ENCODE measurements at places on chromosomes 16 and 17.

- DNase-seq: no peak
Measured at GRCh38 chr16:1976216-1976520, 4.3 kb downstream of the TBL3 start.

DNA sequence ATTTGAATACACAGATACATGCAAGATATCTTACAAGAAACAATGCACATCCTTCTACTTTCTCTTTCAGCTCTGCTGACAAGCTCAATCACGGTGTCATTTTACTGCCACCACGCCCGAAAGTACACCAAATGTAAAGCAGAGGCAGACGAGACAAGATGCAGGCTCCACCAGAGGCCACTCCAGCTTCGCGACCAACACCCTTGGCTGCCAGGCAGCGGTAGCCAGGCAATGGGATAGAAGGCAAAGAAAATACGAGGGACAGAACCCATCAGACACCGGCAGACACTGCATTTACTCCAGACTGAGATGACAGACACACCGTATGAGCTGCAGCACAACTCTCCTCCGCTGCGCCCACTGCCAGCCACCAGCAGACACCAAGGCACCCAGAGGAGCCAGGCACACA lies 41.0 kb downstream of the USP22 start:
- DNase-seq: no peak

- DNase-seq: no peak
Measured at GRCh38 chr16:30637944-30638343, 12.8 kb upstream of the PRR14 start.

GRCh38 chr17:82228842-82229697 lies at the start of gene SLC16A3:
Gene SLC16A3 (plus strand): TSS chr17:82229042. CDS start chr17:82236009, 6,967 bp downstream.
- DNase-seq: no peak

DNA sequence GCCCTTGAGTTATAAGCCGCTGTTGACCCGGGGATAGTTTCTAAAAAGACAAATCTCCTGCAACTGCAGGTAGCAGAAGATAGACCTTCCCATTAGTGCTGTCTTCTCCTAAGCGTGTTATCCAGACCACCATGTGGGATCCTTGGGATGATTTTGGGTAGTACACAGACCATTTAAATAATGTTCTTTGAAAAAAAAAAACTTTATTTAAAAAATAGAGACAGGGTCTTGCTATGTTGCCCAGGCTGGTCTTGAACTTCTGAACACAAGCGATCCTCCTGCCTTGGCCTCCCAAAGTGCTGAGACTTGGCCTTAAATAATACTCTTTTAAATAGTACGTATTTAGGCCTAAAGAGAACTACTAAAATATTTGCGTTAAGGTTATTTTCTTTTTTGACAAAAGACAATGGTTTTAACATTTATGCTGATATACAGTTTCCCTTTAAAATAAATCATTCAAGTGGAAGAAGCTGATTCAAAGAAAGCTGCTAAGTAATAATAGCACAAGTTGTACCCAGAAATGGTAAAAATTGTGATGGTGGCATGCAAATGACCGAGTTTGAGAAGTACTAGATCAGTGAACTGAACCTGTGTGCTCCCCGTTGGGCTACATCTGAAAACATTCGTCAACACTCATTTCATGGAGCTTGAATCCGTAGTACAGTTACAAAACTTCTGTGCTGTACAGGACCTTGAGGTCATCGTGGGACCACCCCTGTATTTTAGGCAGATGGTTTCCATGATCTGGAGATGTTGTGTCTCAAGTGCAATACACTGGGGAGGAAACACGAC lies 24.0 kb downstream of the SMARCE1 start:
- DNase-seq: no peak

DNA sequence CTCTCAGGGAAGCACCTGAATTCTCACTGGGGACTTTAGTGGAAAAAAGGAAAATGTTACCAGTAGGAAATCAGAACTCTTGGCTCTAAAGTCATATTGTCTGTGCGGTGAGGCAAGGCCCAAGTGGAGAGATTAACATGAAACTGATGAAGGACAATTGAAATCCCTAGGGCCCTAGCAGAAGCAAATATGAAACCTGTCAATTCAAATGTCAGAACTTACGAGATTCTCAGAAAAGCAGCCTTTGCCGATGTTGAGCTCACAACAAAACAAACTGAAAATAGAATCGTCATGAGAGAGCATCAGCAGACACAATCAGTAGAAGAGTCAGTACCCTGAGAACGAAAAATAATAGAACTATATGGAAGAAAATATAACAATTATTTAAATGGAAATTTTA lies 108.8 kb downstream of the ELAC2 start:
- no peak for DNase-seq

GRCh38 chr17:21020622-21021021 lies 22.2 kb downstream of the USP22 start:
- no peak for DNase-seq

- no peak for DNase-seq
Measured at GRCh38 chr17:1158879-1159278, 20.9 kb downstream of the ABR start.

DNA sequence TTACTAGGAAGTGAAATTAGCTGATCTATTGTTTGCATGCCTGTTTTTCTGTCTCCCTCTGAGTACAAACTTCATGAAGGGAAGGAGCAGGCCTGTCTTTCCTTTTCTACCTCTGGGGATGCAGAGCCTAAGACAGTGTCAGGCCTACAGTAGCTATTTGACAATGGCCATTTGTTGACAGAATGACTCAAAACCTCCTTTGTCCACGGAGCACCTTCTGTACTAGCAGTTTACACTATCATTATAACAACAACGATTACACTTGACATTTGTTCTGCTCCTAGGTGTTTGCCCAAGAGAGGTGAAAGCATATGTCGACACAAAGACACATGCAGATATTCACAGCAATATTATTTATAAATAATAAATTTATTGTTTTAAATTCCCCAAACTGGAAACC lies 132.3 kb upstream of the IRX3 start:
- DNase-seq: no peak

- DNase-seq: no peak
Measured at GRCh38 chr17:76570457-76570856, 15.2 kb downstream of the ST6GALNAC2 start.

GRCh38 chr17:4412933-4413831 lies 20.6 kb upstream of the SPNS3 start:
- peak; percentile 68 for DNase-seq

- no peak for DNase-seq
Measured at GRCh38 chr16:5416013-5416412, 318.4 kb upstream of the EEF2KMT start.

DNA sequence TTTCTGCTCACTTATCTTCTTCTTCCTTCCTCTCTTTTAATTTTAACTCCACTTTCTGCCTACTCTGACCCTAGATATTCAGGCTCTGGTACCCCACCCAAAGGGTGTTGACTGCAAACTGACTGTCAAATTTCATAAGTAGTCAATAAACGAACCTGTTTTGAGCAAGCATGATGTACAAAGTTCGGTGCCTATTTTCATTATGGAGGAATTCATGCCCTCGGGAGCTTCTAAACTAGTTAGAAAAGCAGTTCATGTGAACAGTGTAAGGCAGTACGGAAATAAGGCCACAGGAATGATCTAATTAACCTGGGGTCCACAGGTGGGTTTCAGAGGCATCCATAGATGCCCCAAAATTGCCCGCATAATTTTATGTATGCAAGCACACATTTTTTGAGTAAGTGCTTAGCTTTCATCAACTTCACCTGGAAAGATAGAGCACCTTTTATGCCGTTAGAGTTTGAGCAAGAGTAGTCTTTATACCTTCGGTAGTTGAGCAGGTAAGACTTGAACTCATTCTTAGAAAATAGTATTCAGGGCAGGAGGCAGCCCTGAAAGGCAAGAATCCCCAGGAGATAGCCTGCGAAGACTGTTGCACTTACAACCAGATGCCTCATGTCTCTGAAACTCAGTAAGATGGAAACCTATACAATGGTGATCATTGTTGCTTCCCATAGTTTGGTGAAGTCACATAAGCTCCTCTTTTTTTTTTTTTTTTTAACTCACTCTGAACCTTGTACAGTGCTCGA lies 36.6 kb upstream of the TBX2 start:
- DNase-seq: no peak

- DNase-seq: no peak
Measured at GRCh38 chr16:79728048-79728922, 127.7 kb upstream of the MAF start.

- no peak for DNase-seq
Measured at GRCh38 chr16:83470416-83470815, 337.4 kb upstream of the HSBP1 start.

GRCh38 chr17:50274142-50274896 lies at the start of gene TMEM92:
Gene TMEM92 (plus strand): TSS chr17:50274466. CDS start chr17:50274502, 36 bp downstream.
- DNase-seq: no peak

DNA sequence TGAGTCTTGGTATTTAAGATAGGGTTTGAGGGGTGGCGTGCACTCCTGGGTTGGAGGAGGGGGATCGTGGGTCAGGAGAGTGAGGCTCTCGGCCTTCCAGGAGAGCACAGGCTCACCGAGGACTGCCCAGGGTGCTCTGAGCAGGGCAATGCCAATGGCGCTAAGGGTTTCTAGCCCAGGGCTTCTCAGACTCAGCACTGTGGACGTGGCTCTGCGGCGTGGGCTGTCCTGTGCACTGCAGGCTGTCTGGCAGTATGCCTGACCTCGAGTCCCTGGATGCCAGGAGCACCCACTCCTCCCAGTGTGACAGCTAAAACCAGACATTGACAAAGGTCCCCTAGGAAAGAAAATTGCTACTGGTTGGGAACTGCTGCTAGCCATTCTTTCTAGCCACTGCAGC lies 37.2 kb upstream of the ENDOV start:
- no peak for DNase-seq

DNA sequence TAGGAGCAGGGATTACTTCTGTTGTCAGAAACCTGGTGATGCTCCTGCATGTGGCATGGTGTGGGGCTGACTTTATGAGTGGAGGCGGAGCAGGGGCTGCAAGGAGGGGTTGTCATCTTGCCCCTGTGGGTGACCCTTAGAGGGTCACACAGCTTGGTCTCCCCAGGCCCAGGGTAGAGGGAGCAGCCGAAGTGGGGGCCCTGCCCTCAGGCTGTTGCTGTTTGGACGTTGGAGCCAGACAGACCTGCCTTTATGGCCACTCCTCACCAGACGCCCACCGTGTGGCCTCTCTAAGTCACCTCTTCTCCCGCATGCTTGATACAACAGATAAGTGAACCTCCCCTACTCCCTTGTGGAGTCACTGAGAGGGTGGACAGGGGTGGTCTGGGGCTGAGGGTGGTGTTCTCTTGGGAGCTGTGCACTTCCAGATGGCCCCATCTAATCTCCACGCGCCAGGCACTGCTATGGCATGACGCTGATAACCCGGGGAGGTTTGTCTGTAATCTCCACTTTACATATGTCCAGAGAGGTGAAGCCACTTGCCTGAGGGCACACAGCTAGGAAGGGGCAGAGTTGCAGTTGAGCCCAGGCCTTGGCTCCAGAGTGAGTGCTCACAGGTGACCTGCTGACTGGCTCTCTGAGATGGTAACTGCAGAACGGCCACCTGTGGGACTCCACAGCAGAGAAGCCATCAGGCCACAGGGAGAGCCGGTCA lies 10.0 kb downstream of the MAP2K3 start:
- DNase-seq: no peak

- DNase-seq: no peak
Measured at GRCh38 chr17:17683710-17684365, 2.6 kb downstream of the RAI1 start.

DNA sequence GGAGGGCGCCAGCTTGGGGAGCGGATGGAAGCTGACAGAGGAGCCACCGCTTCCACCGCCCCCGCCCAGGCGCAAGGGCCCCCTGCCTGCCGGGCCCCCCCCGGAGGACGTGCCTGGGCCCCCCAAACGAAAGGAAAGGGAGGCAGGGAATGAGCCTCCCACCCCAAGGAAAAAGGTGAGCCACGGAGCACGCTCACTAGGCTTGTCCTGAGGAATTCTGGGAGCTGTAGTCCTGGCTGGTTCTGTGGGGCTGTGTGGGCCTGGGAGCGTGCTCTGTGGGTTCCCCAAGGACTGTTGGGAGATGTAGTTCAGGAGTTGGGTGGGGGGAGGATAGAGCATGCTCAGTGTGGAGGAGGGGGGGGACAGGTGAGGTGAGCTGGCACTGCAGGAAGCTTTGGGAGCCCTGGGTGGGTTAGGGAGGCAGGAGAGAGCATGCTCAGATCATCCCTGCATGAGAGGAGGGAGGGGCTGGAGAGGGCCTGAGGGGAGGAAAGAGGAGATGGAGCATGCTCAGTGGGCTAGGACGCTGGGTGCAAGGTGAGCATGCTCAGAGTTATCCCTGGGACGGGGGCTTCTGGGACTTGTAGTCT lies 4.5 kb downstream of the FBXL19 start:
- no peak for DNase-seq

DNA sequence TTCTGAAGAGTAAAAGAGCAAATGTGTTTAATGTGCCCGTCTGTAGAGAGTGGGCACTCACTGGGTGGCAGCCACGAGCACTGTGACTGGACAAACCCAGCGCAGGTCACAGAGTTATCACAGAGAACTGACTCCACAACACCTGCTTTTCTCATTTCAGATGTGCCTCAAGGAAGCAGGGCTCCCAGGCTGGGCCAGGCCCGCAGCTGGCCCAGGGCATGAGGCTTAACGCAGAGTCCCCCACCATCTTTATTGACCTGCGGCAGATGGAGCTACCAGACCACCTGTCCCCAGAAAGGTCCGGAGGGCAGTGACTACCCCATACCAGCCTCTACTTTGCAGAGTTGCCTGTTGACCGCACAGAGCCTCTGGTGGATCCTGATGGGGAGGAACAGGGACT lies 11.9 kb downstream of the DNAAF8 start:
- no peak for DNase-seq

GRCh38 chr17:83201206-83202001 lies 122.0 kb downstream of the METRNL start:
- no peak for DNase-seq

DNA sequence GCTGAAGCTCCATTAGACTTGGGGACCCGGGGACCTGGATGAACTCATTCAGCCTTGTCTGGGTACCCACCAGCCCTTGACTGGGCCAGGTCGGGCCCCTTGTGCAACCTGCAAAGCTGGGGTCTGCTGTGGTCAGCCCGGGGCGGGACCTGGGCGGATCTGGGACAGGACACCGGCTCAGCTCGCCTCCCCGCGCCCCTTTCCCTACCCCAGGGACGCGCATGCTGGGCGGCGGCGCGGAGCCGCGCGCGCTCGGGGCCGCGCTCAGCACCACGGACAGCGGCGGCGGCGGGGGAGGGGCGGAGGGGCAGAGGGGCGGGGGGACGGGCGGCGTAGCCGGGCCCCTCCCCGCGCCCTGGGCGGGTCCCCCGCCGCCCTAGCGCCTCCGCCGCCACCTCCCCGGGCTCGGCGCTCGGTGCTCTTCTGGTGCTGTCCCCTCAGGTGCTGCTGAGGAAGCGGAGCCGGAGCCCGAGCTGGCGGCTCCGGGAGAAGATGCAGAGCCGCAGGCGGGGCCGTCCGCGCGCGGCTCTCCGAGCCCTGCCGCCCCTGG lies 7.4 kb downstream of the ACD start:
- no peak for DNase-seq
